Esophagus muscularis mucosa (tissue), 4 donors: ENCODE measurements at places on chromosomes 1 and 21. TPM values are rescaled to one million over a fixed set of nuclear protein-coding genes. Genes with fewer than 3 reads are reported as not detected.

DNA sequence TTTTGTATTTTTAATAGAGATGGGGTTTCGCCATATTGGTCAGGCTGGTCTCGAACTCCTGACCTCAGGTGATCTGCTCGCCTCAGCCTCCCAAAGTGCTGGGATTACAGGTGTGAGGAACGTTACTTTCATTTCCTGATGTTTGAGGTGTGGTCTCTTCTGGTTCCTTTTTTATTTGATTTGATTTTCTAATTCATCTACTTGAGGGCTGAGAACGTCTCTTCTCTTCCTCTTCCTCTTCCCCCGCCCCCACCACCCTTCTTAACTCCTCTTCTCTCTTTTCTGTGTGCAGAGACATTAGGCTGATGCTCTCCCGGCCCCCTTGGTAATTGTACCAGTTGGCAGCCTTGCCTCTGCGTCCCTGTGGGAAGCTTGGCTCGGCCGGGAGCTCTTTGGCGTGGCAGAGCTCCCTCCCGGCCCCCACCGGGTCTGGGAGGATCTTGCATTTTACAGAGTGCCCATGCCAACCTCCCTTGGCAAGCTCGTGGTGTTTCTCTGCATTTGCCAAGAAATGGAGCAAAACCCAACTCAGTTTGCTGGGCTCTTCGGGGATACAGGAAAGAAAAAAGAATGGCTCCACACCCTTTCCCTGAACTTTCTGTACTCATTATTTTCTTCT, 19.9 kb downstream of the CRYAA start:
- DNase-seq: no peak

DNA sequence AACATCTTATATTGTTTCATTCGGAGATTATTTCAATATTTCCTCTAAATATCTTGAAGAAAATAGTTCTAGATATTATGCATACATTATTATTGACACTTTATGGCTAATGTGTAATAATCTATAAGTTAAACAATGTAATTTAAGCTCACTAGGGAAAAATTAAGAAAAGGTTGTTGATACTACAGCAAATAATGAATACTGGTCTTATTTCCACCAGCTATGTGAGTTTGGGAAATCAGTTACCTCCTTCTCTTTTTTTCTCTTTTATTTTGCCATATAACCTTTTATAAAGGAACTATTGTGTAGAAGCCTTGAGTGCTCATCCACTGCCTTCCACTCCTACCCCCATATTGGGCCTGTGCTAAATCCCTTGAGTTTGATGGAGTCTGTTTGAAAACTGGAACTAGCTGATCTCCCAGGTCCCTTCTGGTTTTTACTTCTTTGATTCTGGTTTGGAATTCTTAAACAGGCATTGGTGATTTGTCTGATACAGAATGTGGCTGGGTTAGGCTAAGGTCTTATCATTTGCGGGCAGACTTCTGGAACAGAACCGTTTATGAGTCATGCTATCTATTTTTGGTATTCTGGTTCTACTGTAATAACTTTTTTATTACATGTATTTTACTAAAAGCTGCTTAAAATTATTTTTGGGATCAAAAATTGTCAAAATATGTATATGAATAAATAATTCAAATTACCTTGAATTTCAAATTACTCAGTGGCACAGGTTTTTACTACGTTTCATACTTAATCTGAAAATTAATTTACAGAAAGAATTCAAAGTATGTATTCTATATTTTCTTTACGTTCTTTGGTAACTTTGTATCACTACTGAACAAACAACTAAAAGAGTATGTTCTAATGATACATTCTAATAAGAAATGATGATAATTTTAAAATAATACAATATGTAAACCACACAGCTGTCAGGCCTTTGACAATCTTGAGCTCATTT, 5.0 kb upstream of the CDC14A start:
- DNase-seq: no peak

- DNase-seq: no peak
These were observed 135.9 kb downstream of the NPHP4 start for GRCh38 chr1:5856246-5856815.

Gene JAM2
- total RNA-seq: 51.1 TPM

Gene MSH4
- total RNA-seq: 0.17 TPM

DNA sequence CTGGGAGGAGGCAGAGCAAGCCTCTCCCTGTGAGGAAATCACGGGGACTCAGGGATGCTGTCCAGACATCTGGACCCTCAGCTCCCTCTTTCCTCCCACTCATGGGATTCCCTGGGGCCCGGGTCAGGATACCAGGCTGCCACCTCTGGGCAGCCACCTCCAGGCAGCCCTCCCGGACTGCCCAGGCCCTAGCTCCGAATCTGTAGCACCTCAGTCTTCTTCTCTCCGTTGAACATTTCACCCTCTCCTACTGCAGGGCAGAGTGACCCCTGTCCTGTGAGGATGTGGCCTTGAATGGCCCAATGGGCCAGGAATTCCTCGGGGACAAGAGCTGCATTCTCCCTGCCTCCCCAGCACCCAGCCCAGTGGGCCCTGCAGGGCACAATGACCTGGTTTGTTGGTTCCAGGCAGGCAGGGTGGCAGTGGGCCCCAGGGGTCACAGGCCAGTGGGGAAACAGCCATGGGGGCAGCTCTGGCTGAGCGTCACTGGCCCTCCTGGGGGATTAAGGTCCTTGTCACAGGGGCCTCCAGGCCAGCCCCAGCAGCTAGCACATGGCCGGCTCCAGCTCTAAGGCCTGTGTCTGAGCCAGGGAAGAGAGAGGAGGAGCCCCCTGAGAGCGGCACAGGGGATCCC, 9.5 kb upstream of the TTC34 start:
- DNase-seq: no peak

- DNase-seq: no peak
These were observed 95.1 kb downstream of the BARHL2 start for GRCh38 chr1:90621986-90622385.

DNA sequence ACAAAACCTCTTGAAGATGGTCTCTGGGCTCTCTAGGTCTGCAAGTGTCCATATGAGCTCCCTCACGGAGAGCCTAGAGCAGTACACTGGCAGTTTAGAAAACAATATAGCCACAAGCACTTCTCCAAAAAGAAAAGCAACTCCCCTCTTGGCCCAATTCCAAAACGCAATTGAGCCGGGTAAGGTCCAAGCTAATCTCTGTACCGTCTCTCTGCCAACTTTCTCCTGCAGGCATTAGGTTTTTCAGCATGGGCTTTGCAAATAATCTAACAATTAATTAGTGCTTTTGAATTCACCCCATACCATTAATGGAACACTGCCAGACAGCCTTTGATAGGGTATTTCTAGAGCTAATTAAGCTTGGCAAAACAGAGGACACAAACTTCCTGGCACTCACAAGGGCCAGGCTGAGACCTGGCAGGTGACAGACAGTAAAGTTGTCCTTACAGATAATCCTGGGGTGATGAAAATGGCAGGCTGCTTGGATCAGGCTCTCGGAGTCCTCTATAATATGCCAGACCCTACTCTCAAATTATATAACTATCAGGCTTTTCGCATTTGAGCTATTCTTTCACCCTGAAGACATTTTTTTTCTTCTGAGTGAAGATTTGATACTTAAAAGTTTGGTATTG, 39.8 kb downstream of the TGFBR3 start:
- no peak for DNase-seq
